ENCODE measurements at places on chromosomes 1 and 21. TPM values are rescaled to one million over a fixed set of nuclear protein-coding genes. Genes with fewer than 3 reads are reported as not detected.

RBM11 gene
- total RNA-seq: 1.8 TPM

LY9 gene
- 4.2 TPM for total RNA-seq

MROH9 gene
- total RNA-seq: not detected

AMY1A gene
- not detected for total RNA-seq

COPA gene
- 127 TPM for total RNA-seq

CSF3R gene
- total RNA-seq: not detected

UMODL1 gene
- total RNA-seq: not detected

SEMA6C gene
- 1.9 TPM for total RNA-seq

CALML6 gene
- total RNA-seq: 0.72 TPM

FCRL5 gene
- not detected for total RNA-seq

BSND gene
- total RNA-seq: not detected

RGS13 gene
- total RNA-seq: not detected

CASZ1 gene
- total RNA-seq: 3.7 TPM

GJA9 gene
- not detected for total RNA-seq

TTLL10 gene
- not detected for total RNA-seq

KPRP gene
- total RNA-seq: not detected

GPR37L1 gene
- not detected for total RNA-seq

KRTAP10-1 gene
- total RNA-seq: not detected

OR14K1 gene
- total RNA-seq: not detected

TMEM52 gene
- total RNA-seq: 0.80 TPM

FOXD2 gene
- total RNA-seq: 0.06 TPM

LCE1F gene
- not detected for total RNA-seq

FLG gene
- not detected for total RNA-seq

KCNE2 gene
- not detected for total RNA-seq

TAGLN2 gene
- total RNA-seq: 532 TPM

IFFO2 gene
- total RNA-seq: 20.5 TPM

GPR89B gene
- 19.5 TPM for total RNA-seq

TNFRSF25 gene
- total RNA-seq: 91.3 TPM

CD53 gene
- 201 TPM for total RNA-seq

RXFP4 gene
- not detected for total RNA-seq

SARS1 gene
- 213 TPM for total RNA-seq

L1TD1 gene
- not detected for total RNA-seq

GNG4 gene
- total RNA-seq: 6.8 TPM

PCP4 gene
- not detected for total RNA-seq

MEX3A gene
- 0.67 TPM for total RNA-seq

CRP gene
- total RNA-seq: not detected

SIPA1L2 gene
- total RNA-seq: 10.7 TPM

TOMM40L gene
- total RNA-seq: 23.7 TPM

NOL9 gene
- 59.2 TPM for total RNA-seq

CHI3L1 gene
- total RNA-seq: not detected

ARTN gene
- 0.15 TPM for total RNA-seq

GUCA2B gene
- not detected for total RNA-seq

OR2T11 gene
- not detected for total RNA-seq

ARHGAP30 gene
- 149 TPM for total RNA-seq

SPRR3 gene
- total RNA-seq: not detected

AMY2A gene
- not detected for total RNA-seq

MRPL24 gene
- total RNA-seq: 122 TPM

KRTAP12-2 gene
- total RNA-seq: not detected

RAD54L gene
- total RNA-seq: 60.9 TPM

Measured in activated CD8-positive, alpha-beta memory T cell treated with anti-CD3 and anti-CD28 coated beads for 36 hours (primary cell).